ENCODE measurements at places on chromosomes 7 and 10.
A peak's percentile ranks its signal among the peaks of the same experiment; 100 is the strongest.

- no peak for DNase-seq
These were observed 108.0 kb downstream of the UNCX start for GRCh38 chr7:1340461-1341360.

GRCh38 chr7:155483868-155484325, 26.0 kb downstream of the EN2 start:
- DNase-seq, result no peak

- DNase-seq, result no peak
These were observed 332.1 kb upstream of the AOAH start for GRCh38 chr7:37056234-37056912.

DNA sequence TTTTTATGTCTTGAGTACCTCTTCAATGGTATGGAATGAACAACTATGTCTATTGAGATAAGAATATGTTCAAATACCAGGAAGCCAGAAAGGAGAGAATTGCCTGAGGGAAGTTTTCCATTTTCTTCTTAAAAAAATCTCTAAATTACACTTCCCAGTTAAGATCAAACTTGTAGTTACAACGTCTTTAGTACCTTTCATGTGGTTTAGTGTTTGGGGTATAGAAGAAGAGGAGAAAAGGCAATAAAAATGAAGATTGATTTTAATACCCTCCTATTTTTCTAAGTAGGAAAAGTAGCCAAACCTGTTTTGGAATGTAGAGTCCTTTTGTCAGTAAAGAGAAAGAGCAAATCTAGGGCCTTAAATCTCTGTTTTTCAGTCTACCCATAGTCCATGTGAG, 470.0 kb upstream of the SEMA3A start:
- DNase-seq, result no peak

DNA sequence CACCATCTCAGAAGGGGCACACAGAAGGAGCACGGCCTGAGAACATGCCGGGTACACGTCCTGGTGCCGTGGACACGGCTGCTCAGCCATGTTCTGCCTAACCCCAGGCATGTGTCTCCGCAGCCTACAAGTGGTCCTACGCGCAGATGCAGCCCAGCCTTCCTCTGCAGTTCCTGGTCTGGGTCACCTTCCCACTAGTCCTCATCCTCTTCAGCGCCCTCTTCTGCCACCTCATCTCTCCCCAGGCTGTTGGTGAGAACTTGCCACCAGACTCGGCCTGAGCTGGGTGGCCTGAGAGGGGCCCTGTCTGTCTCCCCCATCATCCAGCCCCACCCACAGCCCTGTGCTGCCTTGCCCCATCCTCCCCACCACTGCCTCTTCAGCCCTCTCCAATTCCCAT, 5.3 kb downstream of the CLCN1 start:
- no peak for DNase-seq

DNA sequence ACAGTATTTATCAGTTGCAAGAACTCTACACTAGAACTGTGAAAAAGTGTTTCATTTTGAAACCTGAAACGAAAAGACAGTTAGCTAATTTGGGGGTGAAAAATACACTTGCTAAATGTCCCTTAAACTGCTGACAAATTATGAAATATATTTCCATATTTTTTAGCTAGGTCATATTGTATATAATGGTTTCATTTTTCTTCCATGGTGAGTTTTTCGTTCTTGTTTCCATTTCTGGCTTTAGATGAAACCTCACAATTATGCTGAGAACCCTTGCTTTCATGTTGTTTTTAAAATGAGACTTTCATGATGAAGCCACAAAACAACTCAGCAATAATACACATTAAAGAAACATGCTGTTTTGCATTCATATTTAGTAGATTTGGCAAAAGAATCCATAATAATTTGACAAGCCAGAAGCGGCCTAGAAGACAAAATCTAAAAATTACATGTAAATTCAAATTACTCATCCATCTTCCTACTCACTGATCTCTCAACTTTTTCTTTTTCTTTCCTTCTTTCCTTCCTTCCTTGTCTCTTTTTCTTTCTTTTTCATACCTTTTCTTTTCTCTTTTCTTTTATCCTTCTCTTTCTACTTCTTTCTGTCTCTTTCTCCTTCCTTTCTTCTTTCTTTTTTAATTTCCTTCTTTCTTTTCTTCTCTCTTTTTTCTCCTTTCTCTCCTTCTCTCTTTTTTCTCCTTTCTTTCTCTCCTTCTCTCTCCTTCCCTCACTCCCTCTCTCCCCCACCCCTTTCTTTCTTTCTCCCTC, 46.5 kb upstream of the ITGB8 start:
- peak; percentile 16 for DNase-seq

- DNase-seq, result no peak
These were observed 8.4 kb downstream of the EIF4EBP2 start for GRCh38 chr10:70412356-70412755.

GRCh38 chr7:92953657-92954056, 117.3 kb upstream of the CDK6 start:
- DNase-seq, result peak; percentile 25

GRCh38 chr7:101739775-101740398, 77.5 kb upstream of the CUX1 start:
- peak; percentile 8 for DNase-seq

- no peak for DNase-seq
These were observed 656.4 kb upstream of the ZWINT start for GRCh38 chr10:57017356-57018037.

DNA sequence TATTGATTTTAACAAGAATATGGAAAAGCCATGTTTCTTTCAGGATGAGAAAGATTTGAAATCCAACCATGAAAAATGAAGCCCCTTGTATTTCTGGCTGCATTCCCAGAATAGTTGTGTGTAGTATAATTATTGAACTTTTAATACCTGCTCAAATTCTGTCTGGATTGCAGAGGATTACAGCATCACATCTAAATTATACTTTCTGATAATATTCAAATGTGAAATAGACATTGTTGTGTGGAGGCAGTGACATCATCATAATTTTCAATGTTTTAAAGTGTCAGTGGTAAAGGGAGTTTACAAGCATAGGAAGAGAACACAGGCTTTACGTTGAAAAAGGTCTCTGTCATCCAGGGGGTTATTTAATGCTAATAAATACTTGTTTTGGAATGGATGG, 93.4 kb downstream of the POLL start:
- DNase-seq, result no peak

GRCh38 chr7:127792528-127793342, 140.7 kb downstream of the SND1 start:
- DNase-seq, result peak; percentile 49

DNA sequence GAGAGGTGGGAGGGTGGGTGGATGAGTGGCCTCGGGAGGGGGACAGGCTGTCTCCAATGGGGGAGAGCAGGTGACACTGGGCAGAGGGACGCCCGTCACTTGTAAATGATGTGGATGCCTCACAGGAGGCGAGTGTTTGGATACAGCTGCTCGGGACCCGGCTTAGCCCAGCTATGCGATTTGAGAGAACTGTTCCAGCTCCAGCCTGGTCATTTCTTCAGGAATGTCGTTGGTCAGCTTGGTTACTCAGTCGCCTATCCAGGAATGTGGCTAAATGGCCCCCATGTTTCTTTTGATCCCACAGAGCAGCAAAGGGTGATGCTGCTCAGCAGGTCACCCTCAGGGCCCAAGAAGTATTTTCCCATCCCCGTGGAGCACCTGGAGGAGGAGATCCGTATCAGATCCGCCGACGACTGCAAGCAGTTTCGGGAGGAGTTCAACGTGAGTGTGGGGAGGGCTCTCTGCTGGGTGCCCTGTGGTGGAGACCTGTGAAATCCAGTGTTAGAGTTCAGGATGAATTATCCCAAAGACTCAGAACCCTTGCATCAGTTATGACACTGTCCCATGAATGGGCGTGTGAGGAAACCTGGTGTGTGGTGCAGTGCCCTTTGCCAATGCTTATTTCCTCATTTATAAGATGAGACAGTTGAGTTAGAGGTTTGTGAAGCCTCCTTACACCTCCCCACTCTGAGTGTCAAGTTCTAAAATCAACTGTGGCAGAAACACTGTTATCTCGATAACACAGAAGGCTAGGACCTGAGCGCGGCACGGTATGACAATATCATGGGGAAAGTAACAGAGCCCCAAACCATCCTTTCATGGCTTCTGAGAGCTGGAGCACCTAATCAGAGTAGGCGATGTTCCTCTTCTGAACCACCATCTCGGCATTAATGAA, 76.8 kb downstream of the MKI67 start:
- no peak for DNase-seq

- DNase-seq, result no peak
These were observed 408.9 kb upstream of the AUTS2 start for GRCh38 chr7:69189406-69189805.

DNA sequence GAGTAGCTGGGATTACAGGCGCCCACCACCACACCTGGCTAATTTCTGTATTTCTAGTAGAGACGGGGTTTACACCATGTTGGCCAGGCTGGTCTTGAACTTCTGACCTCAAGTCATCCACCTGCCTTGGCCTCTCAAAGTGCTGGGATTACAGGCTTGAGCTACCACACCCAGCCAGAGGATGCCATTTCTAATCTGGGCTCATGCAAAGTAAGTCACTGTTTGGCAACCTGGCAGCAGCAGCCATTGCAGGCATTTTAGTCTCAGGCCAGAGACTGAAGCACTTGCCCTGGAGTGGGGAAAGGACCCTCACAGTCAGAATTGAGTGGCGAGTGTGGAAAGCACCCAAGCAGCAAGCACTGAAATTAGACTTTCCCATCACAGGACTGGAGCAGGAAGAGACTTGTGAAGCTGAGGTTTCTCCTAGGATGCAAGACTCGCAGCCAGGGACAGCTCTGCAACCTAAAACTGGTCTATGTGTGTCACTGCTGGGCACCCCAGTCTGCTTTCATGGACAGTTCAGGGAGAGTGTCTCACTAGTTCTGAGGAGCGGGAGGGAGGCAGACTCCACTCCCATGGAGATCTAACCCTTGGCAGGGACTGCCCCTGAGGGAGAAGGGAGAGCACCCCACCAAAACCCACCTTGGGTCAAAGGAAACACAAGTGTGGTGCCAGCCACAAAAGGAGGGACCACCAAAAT, 27.6 kb downstream of the SNX13 start:
- no peak for DNase-seq

All from activated CD4-positive, alpha-beta T cell treated with anti-CD3 and anti-CD28 coated beads, Interleukin-2, amount 50 U/mL, for 16 hours (primary cell).